Right atrium auricular region (tissue), 2 donors: ENCODE measurements at places on chromosomes 4 and X.
A peak's percentile ranks its signal among the peaks of the same experiment; 100 is the strongest.

- DNase-seq, result peak; percentile 69
Observed at GRCh38 chr4:54227256-54228055, 1.6 kb upstream of the PDGFRA start.

DNA sequence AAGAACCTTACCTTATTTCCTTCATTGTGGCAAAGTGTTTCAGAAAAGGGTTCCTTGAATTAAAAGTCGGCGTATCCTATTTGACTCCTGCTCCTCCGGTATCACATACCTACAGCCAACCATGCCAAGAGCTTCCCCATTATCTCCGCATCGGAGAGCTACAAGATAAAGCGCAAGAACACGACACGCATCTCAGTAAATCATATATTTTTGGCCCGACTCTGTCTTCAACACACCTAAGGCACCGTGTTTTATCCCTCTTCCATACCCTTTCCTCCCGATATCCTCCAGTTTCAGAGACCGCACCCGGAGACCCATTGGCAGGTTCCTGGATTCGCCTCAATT lies 497 bp upstream of the THAP9 start:
- DNase-seq, result no peak

- DNase-seq, result no peak
Observed at GRCh38 chr4:180150818-180151217, 2092.4 kb upstream of the TENM3 start.

- no peak for DNase-seq
Observed at GRCh38 chrX:46366381-46367207, 178.6 kb downstream of the ZNF674 start.

- DNase-seq, result no peak
Observed at GRCh38 chrX:47370278-47370677, at the start of gene ZNF157. Gene ZNF157, plus strand, starts transcription at chrX:47370578. Its CDS starts 91 bp downstream, at chrX:47370669.

DNA sequence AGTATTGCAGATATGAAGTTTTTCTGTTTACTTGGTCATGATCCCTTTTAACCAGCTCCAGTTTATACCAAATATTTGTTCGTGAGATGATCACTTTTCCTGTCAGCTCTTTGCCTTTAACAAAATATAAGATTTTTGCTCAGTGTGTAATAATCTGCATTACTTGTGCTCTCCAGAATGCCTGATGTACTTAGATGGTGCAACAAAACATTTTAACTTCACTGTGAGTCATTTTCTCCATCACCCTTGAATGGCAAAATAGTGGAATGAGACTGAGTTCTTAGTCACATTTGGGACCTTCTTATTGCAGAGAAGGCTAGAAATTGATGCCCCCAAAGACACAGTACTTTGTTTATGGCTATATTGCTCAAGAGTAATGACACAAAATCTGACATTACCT lies 252.0 kb downstream of the FRMPD4 start:
- no peak for DNase-seq

DNA sequence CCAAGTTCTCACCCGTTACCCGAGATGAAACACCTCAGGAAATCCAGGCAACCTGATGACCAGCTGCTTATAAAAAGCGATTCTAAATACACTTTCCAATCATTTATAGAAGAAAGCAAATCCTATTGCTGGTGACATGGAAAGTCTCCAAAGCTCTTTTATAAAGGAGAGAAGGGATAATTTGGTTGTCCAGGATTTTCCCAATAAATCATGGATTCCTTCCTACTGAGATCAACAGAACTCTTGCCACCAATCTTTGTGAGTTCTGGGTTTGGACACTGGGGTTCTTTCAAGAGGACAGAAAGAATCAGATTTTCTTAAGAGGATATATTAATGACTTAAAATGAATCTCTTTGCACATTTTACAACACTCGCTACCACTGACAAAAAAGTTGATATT lies 24.7 kb upstream of the SOD3 start:
- no peak for DNase-seq

GRCh38 chrX:154090731-154091130 lies 6.8 kb downstream of the MECP2 start:
- no peak for DNase-seq

- DNase-seq, result no peak
Observed at GRCh38 chrX:47933946-47934345, 69.8 kb downstream of the ZNF182 start.

GRCh38 chrX:14228611-14229010 lies 198.9 kb upstream of the GEMIN8 start:
- no peak for DNase-seq

DNA sequence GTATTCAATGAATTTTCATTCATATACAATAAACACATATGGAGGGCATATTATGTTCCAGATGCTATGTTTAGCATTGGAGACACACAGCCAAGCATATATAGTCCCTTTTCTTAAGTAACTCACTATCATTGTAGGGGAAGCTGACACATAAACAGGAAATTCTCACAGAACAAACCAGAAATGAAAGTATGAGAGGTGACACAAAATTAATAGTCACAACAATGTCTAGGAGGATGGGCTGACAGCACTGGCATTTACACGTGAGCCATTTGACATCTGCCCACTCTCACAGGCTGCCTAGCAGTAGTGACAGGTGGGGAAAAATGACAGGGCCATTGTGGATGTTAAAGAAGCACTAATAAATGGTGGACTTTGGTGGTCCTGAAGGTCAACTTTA lies 2.6 kb upstream of the CNOT6L start:
- no peak for DNase-seq

DNA sequence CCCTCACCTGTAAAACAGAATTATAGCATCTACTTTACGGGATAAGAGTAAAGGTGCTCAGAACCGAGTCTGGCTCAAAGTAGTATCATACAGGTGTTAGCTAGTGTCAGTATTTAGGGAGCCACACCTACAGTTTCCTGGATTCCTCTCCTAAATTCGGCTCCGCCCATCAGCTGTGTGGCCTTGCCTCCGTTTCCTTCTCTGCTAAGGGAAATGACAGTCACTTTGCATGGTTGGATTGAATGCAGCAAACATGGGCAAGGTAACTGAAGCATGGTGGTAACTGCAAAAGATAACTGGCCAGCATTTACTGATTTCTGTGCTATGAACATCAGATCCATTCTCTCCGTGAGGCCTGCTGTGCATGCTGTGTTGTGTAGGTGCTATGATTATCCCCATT lies 2.8 kb downstream of the PPP1R3F start:
- no peak for DNase-seq

- no peak for DNase-seq
Observed at GRCh38 chrX:150573702-150574101, 5.3 kb downstream of the MTM1 start.

DNA sequence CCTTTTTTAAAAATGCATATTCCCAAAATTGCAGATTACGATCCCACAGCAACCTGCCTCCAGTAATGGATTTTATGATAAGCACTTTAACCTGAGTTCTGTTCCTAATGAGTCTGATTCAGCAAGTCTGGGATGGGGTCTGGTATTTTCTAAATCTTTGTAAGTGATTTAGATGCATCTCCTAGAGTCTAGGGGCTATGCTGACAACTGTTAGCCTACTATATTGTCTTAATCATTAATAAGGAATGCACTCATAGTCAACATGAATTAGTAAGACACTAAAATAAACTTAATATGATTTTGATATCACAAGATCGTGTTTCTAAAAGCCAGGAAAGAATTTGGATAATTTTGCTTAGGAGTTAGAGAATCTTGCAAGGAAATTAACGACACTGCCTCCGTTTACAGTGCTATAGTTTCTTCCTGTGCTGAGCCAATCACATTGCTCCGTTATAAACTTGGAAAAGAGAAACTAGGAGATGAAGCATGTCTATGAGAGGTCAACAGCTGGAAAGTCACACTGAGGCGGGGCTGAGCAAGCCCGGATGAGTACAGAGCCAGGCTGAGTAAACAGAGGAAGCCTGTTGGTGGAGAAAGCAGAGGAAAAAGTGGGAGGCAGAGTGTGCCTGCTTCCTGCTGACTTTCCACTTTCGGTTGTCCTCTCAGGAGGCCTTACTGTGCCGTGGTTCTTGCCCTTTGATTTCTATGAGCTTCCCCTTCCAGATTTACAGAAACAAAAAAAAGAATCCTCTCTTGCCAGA lies 5.4 kb downstream of the SCARB2 start:
- DNase-seq, result peak; percentile 93

DNA sequence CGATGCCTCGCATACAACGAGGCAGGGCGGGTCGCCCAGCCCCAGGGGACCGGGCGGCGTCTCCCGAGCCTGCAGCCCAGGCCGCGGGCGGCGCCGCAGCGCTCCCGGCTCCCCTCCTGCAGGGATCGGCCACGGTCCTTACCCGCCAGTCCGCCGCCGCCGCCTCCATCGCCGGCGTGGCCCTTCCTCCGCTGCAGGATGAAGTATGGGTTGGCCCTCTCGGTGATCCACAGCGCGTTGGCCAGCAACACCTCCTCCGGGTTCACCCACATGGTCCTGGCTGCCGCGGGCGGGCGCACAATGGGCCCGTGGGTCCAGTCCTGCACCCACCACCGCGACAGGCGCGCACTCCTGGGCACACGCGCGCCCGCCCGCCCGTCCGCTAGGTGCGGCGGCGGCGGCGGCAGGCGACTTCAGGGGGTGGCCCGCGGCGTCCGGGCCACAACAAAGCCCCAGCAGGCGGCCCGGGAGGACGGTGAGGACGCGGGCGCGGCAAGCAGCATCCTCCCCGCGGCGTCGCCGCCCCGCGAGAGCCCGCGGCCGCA lies 339 bp downstream of the TBC1D9 start:
- DNase-seq, result peak; percentile 61

- DNase-seq, result no peak
Observed at GRCh38 chr4:164894702-164895101, 17.7 kb downstream of the APELA start.

DNA sequence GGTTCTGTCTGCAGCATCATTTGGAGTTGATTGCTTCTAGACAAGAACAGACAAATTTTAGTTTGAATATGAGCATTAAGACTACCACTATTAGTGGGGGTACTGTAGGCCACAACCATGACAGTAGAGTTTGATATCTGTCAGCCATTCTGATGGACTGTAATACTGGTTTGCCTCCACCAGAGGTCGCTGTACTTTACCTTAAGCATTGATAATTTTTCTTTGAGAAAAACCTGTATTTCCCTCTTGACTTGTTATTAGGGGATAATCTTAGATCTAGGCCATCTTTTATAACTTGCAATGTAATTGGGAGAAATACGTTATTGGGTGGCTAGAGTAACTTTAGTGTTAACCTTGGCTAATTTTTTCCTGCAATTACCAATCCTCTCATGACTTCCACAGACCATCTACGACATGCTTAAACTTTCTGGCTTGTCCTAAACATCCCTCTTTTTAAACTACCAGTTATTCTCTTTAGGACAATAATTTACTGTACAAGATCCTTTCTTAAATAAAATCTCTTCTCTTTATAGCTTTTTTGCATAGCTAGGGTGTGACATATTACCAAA lies 562.4 kb downstream of the MAGEB5 start:
- no peak for DNase-seq

DNA sequence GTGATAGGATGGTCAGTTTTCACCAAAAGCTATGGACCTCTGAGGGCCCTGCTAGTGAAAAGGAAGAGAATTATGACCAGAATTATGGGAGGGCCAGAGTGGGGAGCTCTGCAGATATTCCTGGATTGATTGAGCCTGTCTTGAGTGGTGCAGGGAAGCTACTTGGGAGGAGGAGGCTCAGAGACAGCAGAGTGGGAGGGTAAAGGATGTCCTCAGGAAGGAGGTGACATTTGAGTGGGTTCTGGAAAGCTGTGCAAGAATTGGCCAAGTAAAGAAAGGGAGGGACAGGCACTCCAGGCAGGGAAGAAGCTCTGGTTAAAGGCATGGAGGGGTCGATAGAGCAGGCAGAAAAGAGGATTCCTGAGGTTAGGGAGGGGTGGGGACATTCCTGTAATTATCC lies 24.1 kb downstream of the RNF4 start:
- no peak for DNase-seq

DNA sequence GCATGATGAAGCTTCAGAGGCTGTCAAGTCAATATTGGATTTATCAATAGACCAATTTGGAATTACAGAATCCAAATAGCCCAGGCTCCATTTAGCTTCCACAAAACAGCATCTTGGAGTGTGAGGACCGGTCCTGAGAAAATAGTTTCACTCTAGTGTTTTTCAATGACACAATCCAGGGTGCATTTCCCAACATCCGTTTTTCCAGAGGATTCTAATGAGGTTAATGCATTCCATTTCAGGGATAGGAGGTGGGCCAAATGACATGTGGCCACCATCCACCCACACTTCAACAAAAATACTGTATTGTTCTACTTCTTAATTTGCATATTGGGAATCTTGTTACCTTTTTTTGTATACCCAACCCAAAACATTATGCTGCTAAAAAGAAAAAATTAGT lies 229.8 kb upstream of the LDB2 start:
- no peak for DNase-seq

- DNase-seq, result no peak
Observed at GRCh38 chr4:15906020-15906443, 32.5 kb downstream of the FGFBP1 start.

DNA sequence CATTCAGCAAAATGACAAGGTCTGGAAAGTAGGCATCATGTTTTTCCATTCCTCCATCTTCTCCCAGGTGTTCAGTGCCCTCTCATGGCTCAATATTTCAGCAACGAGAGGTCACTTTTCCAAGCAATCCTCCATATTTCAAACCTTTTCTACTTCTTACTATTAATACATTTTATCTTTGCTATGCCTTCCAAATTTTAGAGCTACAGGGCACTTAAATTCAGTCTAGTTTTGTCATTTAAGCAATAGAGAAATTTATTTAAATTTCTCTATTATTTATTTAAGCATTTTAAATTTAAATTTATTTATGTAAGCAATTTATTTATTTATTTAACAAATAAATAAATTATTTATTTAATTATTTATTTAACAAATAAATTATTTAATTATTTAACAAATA lies 305.1 kb upstream of the ANXA10 start:
- no peak for DNase-seq

GRCh38 chrX:44914532-44915198 lies 41.7 kb downstream of the KDM6A start:
- DNase-seq, result no peak

GRCh38 chr4:163878336-163879121 lies 384.0 kb downstream of the TMA16 start:
- no peak for DNase-seq

DNA sequence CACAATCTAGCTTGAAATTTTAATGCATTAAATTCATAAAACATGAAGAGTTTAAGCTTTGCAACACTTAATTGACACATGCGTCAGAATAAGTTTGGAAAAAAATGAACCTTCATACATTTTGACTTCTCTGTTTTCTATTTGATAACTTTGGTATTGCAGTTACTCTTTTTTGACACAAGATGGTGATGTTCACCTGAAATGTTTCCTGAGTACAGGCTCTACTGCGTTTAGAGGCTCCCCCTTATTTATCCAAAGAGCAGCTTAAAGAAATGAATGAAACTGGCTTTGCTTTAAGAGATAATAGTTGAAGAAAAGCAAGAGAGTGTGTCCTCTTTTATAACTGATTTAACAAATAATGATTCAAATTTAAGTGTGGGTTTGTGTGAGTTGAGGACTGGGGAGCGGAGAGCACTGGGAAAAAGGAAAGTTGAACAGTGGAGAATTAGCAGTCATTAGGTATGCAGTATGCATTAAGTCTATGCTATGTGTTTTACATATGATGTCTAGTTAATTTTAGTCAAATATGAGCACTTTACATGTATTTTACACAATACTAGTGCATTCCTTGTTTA lies 180.6 kb upstream of the NUDT6 start:
- no peak for DNase-seq
